ENCODE measurements at places on chromosomes 7 and 10.

GRCh38 chr7:37198041-37198905 is 250.4 kb downstream of the ELMO1 start:
- no peak for DNase-seq

DNA sequence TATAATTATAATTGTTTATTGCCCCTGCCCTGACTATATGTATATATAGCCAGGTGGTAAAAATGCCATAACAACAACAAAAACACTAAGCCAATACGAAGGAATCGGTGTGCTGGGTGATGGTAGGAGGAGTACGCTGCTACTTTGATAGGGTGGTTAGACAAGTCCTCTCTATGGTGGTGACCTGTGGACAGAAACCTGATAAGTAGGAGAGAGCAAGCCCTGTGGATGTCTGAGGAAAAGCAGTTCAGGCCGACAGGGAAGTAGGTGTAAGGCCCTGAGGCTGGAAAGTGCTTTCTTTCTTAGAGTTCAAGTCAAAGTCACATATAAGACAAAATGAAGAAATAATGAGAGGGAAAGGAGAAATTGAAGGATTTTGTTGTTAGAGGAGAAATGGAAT is 823.8 kb upstream of the CELF2 start:
- no peak for DNase-seq

DNA sequence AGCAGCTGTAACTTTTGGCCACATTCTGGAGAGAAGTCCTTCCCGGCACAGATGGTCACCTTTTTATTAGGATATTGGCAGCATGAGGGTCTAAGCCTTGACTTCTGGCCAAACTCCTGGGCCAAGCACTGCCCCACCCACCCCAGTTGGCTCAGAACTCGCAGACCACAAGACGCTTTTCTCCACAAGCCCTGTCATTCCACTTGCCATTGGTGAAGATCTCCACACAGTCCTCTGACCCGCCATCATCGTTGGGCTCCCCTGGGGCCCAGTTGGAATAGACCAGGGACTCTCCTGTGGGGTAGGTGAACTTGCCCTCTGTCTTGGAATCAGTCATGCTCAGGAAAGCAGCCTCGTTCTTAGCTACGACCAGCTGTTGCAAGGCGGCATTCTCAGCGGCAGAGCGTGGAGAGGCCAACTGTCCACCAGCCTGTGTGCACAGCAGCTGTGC is 11.2 kb downstream of the SFTPD start:
- no peak for DNase-seq

DNA sequence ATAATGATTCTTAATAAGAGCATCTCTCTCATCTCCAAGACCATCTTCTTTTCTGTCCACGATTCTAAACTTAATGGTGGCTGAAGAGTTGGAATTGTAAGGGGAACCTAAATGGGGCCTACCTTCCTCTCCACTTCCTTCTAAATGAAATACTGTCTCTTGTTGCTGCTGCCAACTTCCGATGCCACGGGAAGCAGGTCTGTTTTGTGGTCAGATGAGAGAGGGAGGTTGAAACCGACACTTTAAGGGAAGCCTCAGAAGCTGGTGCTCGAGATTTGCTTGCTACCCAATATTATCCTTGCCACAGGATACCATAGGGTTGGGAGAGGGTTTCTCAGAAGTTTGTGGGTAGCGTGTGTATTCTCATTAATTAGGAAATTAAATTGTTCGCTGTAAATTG is 464.1 kb downstream of the SUGCT start:
- DNase-seq: no peak

DNA sequence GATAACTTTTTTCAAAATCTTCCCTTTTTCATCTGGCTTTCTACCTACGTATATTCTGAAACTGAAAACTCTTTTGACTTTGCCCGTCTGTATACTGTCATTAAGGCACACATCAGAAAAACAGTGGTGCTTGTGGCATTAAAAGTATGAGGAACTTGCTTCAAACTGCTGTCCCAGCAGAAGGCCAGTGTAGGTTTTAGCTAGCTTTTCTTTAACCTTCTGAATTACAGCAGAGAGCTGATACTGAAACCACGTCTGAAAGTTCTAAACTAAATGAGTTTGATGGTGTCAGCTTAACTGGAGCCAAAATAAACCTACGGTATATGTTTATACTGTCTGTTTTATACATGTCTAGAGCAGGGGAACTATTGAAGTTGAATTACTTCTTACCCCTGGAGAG is 283.4 kb downstream of the TFEC start:
- no peak for DNase-seq

DNA sequence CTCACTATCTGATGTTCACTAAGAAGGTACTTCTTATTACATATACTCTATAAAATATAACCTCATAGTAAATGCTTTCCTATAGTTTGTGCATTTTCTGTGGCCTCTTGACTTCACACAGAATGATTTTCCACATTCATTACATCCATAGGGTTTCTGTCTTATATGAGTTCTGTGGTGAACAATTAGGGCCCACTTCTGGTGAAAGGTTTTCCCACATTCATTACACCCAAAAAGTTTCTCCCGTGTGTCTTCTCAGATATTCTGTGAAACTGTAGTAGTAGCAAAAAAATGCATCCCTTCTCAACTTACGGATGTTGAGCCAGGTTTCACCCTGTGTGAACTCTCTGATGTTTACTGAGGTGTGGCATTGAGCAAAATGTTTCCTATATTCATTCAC is 119.3 kb downstream of the ZNF33B start:
- DNase-seq: no peak

GRCh38 chr10:5709865-5710264 is 25.2 kb downstream of the TASOR2 start:
- DNase-seq: no peak

DNA sequence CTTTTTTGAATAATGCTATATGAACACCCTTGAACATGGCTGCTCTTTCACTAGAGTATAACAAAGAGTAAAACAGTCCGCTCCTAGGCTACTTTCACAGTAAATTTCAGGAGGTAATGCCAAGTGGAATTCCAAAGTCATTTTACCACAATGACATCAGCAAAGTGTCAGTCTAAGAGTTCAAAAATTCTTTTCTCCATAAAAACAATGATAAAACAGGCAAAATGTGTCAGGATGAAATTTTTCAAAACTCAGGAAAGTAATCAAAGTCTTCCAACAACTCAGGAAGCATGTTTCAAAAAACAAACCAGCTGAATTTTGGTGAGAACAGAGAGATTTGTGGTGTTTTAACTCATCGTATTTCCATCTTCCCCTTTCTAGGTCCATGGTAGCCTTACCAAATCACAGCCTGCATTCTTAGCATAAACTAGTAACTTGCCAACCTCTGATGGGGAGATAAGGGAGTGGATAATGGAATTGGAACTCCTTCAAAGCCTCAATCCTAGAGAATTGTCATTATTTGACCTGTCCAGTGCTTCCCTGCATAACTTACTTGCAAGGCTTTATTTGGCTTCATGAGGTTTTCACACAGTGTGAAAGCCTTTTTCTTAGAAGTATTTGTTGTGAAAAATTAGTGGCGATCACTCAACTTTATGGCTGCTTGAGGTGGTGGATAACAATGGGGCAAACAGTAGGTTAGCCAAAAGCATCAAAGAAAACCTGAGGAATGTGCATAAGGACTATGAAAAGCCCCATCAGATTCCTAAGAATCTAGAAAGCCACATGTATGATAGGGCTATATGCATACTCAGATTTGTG is 302.7 kb downstream of the HDAC9 start:
- DNase-seq: no peak

GRCh38 chr10:30999070-30999712 is 32.5 kb downstream of the ZNF438 start:
- peak; percentile 30 for DNase-seq

- no peak for DNase-seq
Observed at GRCh38 chr7:30887464-30887872, 24.2 kb upstream of the AQP1 start.

DNA sequence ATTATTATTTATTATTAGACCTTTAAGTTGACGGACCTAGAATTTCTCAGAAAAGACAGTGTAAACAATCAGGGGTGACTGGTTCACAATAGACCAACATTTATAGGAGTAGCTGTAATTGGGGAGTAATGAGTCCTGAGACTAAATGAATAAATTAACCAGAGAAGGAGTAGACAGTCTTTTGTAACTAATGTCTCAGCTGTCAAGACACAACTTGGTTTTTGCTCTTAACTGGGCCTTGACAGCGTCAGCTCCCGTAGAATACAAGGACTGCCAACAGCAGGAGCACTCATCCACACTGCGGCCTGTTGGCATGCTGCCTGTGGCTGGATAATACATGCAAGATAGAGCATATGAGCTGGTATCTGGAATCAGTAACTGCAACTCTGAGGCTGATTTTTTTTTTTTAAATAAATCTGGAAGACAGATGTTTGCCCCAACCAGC is 123.9 kb downstream of the CACNA2D1 start:
- no peak for DNase-seq

DNA sequence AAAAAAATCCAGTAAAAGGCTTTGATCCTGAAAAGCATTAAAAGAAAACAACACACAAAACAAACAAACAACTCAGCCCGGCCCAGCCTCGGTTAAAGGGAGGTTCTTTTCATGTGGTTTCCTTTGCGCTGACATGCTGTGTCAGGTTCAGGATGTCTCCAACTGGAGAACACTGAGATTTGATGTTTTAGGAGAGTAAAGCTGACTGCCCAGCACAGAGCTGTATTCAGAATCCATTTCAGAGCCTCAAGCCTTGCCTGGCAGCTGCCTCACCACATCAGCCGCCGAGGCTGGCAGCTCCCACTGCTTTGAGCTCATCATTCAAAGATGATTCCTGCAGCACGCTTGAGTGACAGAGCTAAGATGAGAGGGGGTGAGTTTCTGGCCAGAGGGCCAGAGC is 205.8 kb upstream of the LYZL1 start:
- DNase-seq: no peak

DNA sequence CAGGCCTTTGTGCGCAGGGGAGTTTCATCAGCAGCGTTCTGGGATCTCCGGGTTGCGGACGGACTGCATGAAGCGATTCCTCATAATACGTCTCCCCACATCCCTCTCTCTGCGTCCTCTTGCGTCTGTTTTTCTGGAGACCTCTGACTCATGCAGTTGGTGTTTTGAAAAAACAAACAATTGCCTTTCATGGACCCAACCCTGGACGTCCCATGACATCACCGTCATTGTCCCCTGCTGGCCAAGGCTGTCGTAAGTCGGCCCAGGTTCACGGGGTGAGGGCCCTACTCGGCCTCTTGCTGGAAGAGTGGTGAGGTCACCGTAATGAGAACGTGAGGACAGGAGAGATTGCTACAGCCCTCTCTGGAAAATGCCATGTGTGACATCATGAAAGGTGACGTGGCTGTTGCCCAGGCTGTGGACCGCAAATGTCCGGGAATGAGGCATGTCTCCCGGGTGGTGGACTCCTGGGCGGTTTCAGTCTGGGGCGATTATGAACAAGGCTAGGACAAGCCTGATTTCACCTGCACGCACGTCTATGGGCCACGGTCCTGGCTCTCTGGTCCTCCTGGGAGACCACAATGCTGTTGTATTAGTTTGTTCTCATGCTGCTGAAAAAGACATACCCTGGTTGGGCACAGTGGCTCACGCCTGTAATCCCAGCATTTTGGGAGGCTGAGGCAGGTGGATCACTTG is 9.8 kb upstream of the MAFK start:
- DNase-seq: no peak

DNA sequence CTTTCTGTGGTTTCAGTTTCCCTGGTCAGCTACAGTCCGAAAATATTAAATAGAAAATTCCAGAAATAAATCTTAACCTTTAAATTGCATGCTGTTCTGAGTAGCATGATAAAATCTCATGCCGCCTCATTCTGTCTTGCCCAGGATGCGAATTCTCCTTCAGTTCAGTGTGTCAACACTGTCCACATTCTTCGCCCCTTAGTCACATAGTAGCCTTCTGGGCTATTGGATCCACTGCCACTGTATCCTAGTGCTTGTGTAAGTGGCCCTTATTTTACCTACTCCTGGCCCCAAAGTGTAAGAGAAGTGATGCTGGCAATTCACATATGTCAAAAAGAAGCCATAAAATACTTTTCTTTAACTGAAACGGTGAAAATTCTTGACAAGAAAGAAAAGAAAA is 129.6 kb downstream of the ZWINT start:
- no peak for DNase-seq

DNA sequence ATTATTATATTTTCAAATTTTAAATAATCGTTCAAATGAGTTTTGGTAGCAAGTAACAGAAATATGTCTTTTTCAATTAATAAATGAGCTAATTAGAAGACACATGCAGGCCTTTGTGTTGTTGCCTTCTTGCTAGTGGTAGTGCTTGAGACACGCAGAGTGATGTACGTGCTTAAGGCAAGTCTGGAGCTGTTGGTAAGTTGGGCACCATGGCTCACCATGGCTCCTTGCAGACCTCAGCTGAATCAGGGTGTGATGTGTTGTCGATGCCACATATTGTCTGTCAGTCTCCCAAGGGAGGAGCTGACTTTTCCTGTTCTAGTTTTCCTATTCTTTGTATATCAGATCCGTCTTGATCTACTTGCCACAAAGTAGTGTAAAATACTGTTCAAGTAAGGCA is 8.3 kb downstream of the CDK14 start:
- DNase-seq: no peak

DNA sequence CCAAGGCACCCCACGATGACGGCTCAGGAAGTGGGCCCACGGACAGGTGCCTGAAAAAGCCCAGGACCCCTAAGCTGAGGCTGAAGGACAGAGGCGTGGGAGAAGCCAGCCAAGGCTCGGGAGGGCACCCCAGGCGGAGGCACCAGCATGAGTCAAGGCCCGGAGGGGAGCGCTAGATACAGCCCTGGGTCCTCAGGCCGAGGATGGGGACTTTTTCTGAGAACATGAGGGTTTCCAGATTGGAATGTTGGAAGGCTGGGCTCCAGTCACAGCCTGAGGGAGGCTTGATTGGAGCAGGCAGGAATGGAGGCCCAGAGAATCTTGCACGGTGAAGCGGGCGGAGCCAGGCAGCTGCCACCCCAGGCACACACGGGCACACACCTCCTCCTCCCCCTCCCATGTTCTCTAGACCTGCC is 19.0 kb upstream of the ELFN1 start:
- DNase-seq: no peak

DNA sequence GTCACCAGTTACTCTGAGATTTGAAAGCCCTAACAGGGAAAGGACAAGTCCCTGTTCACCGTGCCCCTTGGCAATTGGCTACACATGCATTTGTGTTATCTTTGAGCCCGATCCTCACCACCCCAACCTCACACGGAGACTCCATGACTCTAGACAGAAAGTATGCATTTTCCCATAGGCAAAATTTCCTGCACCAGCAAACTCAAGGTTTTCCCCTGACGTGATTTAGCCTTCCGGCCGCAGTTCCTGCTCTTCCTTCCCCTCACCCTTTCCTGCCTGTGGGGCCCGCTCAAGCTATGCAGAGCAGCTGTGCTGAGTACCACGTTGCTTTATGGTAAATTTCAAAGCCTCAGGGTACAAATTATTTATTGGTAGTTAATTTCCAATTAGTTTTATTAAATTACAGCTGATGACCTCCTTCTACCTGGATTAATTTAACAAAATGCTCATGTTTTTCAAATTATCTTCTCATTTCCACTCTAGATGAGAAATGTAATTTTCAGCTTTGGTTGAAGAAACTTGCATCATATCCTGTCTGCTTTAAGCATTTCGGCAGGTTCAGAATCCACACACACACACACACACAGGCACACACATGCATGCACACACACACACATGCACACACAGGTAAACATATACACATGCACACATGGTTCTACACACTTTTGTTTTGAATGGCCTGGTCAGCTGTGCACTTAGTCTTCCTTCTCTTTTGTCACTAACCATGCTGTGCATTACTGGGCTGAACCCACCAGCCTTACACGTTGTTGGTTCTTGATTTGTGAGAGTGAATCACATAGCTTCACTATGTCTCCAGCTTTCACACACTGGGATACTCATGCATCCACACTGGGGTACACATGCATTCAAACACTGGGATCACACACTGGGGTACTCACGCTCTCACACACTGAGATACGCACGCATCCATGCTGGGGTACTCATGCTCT is 283.1 kb upstream of the PITRM1 start:
- no peak for DNase-seq

GRCh38 chr7:80830584-80831285 is 88.1 kb downstream of the SEMA3C start:
- no peak for DNase-seq
